H54 (cell line): ENCODE measurements at places on chromosomes 1 and 21.

DNA sequence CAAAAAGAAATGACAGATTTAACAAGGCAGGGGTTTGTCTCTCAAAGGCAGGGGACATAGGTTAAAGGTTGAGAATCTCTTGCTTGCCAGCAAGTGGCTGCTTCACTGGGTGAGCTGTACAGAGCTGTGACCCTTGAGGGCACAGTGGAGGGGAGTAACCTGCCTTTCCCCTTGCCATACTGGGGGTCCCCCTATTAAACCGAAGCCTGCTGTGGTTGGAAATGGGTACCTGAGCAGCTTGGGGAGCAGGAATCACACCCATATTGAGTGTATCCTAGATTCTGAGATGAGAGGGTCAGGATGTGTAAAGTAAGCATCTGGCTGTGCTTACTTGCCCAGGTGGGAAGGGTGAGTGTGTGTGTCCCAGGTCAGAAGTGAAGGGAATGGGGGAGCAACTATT is 31.8 kb downstream of the WNT4 start:
- DNase-seq, result no peak

DNA sequence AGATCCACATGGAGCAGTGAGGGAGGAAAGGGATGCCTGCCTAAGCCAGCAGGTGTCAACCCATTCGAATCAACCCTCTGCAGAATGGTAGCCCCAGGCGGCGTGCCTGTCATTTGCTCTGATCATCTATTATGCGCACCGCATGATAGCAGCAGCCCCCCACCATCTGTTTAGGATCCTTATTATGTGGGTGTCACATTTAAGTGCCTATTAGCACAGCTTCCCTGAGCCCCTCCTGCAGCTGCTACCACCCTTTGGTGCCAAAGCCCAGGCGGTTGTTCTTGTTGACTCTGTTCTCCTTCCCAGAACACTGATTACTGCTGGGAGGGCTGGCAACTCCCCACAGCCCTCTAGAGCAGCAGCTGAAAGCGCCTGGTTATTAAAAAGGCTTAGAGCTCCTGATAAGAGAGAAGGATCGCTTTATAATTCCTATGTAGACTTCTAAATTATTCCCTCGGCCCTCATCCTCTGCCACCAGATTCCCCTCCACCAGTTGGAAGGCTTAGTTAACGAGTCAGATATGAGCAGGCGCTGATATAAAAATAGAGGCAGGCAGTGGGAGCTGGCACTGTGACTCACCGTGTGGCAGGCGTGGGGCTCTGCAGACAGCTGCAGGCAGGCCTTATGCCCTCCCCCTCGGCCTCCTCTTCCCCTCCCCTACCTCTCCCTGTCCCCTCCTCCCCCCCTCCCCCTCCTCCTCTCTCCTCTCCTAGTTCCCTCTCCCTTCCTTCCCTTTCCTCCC is 23.0 kb downstream of the ACTA1 start:
- peak; percentile 90 for DNase-seq

DNA sequence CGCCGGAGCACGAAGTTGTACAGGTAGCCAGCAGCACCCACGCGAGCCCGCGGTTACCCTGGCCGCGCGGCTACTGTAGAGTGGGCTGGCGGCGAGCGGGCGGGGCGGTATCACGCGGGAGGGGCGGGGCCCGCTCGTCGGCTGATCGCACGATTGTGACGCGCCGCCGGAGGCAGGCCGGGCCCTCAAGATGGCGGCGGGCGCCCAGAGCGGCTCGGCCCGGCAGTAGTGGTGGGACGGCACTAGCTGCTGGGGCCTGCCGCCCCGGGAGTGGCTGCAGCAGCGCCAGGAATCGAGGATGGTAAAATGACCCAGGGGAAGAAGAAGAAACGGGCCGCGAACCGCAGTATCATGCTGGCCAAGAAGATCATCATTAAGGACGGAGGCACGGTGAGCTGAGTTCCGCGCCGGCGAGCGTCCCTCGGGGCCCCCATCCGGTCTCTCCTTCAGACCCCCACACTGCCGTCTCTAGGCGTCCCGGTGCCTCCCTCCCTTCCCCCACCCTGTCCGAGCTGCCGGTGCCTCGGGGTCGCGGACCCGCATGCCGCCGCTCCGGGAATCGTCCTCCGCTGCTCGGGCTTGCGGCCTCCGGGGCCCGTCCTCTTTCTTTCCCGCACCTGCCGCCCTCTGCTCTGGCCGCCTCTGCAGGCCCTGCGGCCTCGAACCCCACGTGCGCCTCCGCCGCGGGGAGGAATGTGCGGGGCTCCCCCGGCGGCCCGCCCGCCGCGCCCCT is 68.3 kb downstream of the SLC35A3 start:
- peak; percentile 79 for DNase-seq

DNA sequence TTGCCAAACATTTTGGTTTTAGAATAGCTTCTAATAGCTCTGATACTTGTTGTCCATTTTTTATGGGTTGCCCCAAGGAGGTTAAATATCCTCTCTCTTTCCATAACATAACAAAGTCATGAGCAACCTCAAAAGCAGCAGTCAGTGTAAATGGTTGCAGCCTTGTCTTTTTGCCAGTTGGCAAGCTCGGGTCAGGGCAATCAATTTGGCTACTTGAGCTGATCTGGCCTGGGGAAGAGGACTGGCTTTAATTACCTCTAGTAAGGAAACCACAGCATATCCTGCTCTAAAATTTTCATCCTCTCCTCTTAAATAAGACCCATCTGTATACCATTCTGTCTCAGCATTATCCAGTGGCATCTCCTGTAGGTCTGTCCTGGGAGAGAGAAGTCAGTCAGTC is 21.2 kb upstream of the FMO4 start:
- no peak for DNase-seq

DNA sequence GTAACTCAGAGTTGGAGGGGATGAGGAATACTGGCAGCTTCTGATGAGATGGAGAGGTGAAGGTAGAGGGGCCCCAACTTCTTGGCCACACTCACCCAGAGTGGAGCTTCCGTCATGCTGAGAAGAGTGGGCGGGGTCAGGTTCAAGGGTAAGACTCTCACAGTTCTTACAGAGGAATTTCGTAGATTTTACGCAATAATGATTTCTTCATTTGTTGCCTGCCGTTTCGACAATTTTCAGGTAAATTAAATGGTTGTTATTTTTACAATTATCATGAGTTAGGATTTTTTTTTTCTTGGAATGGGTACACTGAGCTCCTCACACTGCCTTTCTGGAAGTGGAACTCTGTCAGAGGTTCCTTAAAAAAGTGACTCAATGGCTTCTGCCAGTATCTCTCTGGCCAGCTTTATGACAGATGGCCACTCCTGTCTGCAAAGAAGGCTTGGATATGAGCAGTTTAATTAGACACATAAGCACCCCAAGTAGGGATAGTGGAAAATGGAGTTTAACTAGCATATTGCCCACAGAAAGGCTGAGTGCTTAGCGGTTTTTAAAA is 13.8 kb upstream of the NLRP3 start:
- no peak for DNase-seq

GRCh38 chr21:25896501-25897056 is 161.8 kb downstream of the GABPA start:
- no peak for DNase-seq

- DNase-seq, result no peak
Observed at GRCh38 chr1:17990401-17990800, 117.2 kb upstream of the IGSF21 start.

GRCh38 chr1:2556277-2556677 is at the start of gene TNFRSF14:
TNFRSF14 (plus strand) TSS chr1:2556371; CDS start chr1:2556665, 294 bp downstream.
- no peak for DNase-seq

DNA sequence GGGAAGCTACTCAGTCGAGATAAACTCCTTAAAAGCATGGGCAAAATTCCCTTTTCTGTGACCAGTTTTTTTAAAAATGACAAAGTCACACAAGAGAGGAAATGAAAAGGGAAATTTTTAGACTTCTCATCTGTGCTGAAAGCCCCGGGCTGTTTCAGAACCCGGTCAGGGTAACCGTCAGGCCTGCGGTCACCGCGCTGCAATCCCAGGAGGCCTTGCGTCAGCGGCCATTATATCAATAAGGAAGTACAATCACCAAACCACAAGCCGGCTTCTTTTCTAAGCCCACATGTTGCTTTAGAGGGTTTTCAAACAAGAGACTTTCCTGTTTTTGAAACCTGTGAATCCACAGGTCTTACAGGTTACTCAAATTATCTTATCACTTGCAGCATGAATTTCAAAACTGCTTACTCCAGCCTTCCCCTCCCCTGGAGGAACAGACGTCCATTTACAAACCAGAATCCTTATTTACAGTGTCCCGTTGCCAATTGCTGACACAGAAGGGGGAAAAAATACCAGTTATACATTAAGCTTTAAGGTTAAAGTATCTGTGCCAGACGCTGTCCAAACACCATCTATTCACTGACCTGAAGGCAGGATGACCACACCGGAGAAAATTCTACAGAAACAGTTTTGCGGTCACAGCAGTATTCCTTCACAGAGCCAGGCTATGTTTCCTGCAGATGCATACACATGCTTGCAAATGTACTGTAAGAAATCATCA is 165.3 kb downstream of the TOMM20 start:
- peak; percentile 27 for DNase-seq

DNA sequence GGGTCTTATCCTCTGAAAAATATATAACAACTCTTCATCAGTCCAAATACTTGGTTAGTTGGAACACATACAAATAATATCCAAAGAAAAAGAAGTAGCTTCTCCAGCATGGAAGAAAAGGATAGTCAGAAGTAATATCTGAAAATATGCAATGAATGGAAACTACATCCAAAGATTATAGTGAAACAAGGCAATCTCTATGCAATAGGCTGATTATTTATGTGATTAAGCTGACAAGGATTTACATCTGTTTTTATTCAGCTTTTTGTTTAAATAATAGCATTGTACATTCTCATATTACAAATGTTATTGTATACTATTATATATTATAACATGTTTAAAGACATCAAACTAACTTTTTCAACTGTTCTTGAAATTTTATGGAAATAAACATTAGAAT is 15.3 kb upstream of the TGFBR3 start:
- DNase-seq, result no peak
